Stimulated activated CD8-positive, alpha-beta memory T cell treated with anti-CD3 and anti-CD28 coated beads, Interleukin-2, amount 100 ng/mL, for 1 hour (primary cell): ENCODE measurements at places on chromosomes 3 and 15.

- DNase-seq: no peak
These were observed 1.7 kb upstream of the SLC4A7 start for GRCh38 chr3:27485866-27486265.

DNA sequence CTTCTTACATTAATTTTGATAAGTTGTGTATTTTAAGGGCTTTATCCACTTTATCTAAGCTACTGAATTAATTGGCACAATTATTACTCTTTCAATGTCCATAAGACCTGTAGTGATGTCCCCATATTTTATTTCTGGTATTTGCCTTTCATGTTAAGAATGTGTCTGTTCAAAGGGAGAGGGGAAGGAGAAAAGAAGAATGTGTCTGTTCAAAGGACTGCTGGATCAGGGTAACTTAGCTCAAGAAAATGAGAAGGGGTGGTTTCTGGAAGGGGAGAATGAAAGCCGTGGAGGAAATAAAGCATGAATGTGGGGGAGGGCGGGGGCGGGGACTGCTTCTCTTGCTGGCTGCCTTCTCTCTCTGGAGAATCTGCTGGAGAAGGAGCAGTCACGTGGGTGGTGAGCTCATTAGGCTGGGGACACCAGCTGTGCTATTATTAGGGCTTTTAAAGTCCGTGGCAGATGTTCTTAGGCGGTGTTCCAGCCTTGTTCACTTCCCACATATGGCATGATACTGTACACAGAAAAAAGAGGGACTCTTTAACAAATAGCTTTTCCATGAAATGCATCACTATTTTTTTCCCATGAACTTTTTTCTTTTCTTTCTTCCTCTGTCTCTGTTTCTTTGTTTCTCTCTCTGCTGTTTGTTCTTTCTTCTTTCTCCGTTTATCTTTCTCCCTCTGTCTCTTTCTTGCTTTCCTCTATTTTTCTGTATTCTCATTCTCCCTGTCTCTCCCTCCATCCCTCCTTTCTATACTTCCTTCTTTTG is 63.7 kb upstream of the ULK4 start:
- no peak for DNase-seq

DNA sequence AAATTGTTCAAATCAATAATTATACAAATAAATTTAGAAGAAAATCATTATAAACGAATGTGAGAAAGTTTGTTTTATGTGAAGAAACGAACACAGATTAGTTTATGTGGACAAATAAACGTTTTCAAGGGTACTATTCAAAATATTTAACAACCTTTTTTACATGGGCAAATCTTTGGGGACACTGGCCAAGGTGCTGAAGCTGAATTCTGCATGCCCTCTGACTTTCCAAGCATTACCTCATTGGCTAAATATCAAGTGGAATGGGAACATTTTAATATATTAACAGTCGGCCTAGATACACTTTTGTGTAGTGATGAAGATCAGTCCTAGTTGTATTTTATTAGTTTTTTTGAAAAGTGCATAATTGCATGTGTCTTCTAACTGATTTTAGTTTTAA is 636.4 kb upstream of the DPPA4 start:
- no peak for DNase-seq

DNA sequence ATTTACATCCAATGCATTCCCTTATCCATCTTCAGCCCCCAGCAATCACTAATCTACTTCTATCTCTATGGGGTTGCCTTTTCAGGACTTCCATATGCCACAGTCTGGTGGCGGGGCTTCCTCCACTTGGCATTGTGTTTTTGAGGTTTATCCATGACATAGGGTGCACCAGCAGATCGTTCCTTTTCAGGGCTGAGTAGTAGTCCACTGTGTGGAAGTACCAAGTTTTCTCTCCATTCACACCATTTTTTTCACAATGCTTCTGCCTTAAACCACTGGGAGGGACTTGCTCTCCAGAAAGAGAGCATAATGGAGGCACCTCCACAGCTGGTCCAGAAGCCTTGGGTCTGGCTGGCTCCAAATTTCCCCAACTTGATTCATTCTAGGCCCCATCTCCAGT is 144.0 kb upstream of the IQSEC1 start:
- DNase-seq: no peak

GRCh38 chr15:70956201-70956995 is 63.8 kb downstream of the LRRC49 start:
- DNase-seq: no peak
